ENCODE measurements at places on chromosomes 7 and 10.

DNA sequence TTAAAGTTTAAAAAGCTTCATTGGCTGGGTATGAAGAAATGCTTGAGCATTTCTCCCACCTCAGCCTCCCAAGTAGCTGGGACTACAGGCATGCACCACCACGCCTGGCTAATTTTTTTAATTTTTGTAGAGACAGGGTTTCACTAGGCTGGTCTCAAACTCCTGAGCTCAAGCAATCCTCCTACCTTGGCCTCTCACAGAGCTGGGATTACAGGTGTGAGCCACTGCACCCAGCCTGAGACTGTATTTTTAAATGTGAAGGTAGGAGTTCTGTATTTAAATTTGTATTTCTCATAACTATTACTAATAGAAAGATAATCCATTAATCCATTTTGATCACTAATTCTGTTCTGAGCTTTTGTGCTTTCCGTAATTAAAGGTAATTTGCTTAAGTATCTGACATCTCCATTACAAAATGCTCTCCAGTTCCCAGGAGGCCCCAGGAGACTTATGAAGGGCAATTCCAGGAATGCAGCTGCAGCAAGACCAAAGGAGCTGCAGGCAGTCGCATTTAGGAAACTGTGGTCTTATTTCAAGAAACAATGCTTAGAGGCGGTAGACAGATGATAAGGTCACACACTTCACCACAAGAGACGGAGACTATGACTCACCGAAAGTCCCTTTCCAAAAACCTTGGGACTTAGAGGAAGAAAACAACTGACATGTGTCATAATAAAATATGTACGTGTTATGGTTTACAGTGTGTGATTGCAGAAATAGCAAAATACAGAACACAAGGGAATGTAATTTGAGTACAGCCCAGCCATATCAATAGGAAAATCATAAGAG is 23.3 kb downstream of the YAE1 start:
- DNase-seq = peak; percentile 18

- no peak for DNase-seq
Measured at GRCh38 chr10:86936661-86937501, 20.5 kb downstream of the MMRN2 start.

DNA sequence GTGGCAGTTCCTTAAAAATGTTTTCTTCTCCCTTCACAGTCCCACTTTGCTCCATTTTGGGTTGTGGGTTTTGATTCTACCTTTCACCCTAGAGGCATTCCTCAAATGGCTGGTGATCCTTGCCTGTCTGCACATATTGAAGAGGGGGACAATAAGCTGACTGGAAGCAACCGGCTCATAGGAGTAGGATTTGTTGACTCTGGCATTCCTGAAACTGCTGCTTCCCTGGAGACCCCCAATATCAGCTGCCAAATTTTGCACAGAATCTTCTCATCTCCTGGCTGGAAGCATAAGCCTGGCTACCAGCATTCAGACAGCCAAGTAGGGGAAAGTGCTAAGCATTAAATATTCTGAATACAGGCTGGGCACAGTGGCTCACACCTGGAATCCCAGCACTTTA is 53.7 kb downstream of the KIF5B start:
- DNase-seq = no peak

- peak; percentile 53 for DNase-seq
Measured at GRCh38 chr7:43658718-43659548, 70.4 kb downstream of the COA1 start.

DNA sequence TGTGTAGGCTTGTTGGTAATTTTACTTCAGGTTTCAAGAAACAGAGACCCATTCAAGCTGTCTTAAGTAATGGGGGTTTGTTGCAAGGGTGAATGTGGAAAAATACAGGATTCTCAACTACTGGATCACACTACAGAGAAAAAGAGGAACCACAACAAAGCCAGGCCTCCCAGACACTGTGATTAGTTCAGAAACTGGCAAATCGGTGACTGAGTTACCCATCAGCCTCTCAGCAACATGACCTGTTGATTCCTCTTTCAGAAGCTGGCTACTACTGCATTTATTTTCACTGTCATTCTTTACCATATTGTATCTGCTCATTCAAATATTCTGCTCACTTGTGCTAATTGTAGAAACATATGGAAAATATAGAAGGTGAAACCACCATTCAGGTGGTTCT is 16.0 kb downstream of the CCDC71L start:
- DNase-seq = no peak

DNA sequence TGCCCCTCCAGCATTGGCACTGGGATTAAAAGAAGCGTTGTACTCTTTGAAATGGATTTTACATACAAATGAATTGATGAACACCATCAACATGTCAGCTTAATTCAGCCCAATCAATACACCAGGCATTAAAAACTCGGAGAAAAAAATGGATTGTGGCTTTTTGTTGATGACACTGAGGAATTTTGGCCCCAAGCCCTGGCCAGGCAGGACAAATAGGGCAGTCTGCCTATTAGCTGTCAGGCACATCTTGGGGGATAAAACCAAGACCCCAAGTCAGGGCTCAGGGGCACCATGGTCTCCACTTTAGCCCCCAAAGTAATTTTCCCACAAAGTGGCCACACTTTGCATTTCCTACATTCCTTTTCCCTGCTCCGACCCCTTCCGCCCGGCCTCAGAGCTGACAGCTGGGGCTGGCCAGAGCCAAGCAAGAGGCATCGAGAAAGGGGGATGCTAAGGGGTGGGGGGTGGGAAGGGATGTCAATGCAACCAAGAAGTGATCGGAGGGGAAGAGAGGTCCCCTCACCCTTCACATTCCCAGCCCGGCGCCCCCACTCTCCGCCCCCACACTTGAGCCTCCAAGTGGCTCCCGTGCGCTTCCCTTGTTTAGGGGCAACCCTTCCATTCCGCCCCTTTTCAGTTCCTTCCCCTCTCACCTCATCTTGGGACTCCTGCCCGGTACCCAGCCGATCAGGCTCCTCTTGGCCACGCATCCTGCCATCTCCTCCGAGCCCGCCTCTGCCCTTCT is 711 bp downstream of the HIP1 start:
- DNase-seq = no peak

DNA sequence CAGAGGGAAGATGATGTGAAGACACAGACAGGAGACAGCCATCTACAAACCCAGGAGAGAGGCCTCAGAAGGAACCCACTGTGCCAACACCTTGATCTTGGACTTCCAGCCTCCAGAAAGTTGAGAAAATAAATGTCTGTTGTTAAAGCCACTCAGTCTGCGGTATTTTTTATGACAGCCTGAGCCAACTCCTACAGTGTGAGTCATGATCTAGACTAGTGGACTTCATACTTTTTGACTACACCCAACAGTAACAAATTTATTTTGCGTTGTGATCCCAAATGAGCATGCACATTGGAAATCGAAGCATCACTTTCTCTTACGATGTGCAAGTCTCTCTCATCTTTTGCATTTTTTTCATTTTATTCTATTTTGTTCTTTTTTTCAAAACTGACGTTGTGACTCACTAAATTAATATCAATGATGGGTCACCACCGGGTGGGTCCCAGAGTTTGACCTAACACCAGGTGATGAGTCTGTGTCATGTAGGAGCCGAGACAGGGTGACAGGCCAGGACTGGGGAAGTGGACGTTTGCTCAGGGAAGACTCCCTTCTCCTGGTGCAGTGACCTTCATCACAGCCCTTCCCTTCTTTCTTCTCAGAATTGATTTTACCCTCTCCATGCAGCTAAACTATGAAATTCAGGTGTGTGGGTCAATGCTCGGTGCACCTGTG is 28.9 kb downstream of the PHYH start:
- DNase-seq = peak; percentile 80

DNA sequence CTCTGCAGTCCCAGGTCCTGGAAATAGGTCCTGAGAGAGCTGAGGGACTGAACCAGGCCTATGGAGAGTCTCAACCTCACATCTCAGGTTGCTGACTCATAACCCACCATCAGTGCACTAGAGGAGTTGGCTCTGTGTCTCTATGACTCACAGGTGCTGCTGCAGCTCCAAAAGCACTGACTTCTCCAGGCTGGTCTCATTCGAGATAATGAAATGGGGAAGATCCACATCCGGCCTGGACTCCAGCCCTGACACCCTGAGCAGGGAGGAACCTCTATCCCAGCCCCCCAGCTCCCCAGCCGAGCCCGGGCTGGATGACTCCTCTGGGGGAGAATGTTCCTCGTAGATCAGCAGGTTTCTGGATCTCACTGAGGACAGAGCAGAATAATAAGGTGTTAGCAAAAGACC is 35.5 kb upstream of the DGKI start:
- peak; percentile 9 for DNase-seq

DNA sequence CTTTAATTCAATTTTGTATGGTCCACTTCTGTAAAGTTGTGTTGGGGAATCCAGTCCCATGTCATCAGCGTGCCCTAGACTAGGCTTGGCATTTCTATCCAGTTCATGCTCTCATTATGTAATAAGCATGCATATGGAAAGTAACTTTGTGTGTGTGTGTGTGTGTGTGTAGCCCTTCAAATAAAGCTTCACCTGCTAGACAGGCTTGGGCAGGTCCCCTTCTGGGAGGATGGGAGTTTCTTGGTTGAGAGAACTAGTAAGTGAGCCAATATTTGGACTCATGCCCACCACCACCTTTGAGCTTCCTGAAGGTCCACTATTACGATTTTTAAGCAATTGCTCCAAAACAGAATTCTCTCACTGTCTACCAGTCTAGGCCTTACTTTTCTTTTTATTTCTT is 6.9 kb downstream of the BZW2 start:
- peak; percentile 41 for DNase-seq

DNA sequence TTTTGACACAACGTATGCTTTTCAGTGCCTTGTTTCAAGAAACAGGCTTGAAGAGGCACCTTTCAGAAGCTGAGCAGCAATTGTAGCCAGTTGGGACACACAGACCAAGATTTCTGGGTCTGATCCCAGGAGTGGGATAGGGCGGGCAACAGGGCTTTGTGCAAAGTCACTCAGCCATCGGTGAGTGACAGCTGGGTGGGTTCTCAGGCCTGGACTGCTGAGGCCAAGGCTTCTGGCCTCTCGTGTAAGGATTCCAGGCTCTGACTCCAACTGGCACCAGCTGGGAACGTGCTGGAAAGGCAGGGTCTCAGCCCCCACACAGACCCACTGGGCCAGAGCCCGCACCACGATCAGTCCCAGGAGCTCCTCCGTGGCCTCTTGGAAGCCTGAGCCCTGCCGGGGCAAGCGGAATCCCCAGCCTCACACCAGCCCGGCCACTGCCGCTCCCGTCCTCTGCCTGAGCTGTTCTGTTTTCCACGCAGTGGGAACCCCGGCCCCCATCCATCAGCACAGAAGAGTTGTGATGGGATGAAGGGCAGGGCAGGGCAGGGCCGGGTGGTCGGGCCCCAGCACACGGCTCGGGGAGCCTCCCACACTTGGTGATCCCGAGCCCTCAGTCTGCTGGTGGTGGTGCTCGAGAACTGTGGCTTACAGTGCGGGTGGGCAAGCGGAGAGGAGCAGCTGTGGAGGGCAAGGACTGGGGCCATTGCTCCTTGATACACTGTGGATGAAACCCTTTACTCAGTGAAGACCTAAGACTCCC is 46.8 kb downstream of the VIPR2 start:
- no peak for DNase-seq

- no peak for DNase-seq
Measured at GRCh38 chr10:123797813-123798212, 93.8 kb downstream of the CPXM2 start.

GRCh38 chr7:37092548-37092947 is 356.1 kb downstream of the ELMO1 start:
- DNase-seq = no peak

DNA sequence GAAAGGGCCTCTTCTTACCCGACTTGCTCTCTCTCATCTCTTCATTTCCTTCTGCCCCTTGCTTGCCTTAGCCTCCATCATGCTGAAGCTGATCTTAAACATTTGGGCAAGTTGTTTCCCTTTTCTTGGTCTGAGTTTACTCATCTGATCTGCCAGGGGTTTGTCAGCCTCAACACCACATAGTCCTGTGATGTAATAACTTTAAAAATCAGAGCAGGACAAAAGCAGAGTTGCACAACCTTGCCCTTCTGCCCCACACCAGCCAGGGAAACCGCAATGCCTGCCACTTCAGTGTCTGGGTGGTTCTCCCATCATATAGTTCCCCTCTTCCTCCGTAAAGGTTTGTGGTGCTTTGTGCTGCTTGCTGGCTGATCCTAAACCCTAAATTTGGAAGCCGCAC is 9.9 kb upstream of the LIPM start:
- DNase-seq = peak; percentile 43
